ENCODE measurements at places on chromosomes 1 and 21. TPM values are rescaled to one million over a fixed set of nuclear protein-coding genes. Genes with fewer than 3 reads are reported as not detected.
A peak's percentile ranks its signal among the peaks of the same experiment; 100 is the strongest.

KRTAP19-1 gene
- polyA plus RNA-seq, result not detected

CELF3 gene
- polyA plus RNA-seq, result not detected

ZNF687 gene
- polyA plus RNA-seq, result 1.8 TPM

LCE2B gene
- not detected for polyA plus RNA-seq

TNFRSF14 gene
- 512 TPM for polyA plus RNA-seq

FCRL5 gene
- polyA plus RNA-seq, result not detected

LCE1D gene
- polyA plus RNA-seq, result not detected

SGIP1 gene
- polyA plus RNA-seq, result not detected

BATF3 gene
- polyA plus RNA-seq, result 34.7 TPM

GBP1 gene
- 23.7 TPM for polyA plus RNA-seq

- no peak for DNase-seq
Observed at GRCh38 chr1:203186091-203186445, 436 bp downstream of the CHI3L1 start.

- peak; percentile 74 for DNase-seq
Observed at GRCh38 chr1:147225193-147225730, at the start of gene FMO5. Gene FMO5 (minus strand): TSS chr1:147225339. CDS start chr1:147225029, 310 bp downstream.

GRCh38 chr1:245031041-245031440 is 123.7 kb upstream of the KIF26B start:
- no peak for DNase-seq

DNA sequence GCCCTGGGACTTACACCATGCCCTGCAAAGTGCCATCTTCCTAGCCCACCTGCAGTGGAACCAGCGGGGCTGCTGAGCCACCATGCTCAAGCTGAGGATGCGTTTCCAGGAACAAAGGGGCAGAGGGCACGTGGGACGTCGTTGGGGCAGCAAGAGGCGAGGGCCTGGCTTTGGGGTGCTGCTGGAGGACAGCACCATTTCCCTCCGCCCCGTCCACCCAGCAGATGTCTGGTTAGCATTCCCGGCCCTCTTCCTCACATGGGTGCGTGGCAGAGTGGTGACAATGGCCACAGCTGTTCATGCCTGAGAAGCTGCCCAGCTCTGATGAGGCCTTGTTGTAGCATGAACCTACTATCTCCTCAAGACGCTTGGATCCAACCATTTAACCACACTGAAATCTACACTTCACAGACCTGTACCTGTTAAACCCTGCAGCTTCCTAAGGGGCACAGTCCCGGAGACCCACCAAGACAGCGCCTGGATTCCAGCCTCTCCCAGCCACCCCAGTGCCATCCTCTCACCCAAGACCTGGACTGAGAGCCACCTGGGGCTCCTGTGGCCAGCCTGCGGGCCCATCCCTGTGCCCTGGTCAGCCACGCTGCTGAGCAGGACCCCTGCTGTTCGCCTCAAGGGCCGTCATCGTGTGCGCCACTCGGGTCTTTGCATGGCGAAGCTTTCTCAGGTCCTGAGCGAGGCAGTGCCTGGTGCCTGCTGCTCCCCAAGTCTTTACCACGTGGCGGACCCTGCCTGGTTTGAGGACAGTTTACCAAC is 33.2 kb downstream of the SLC45A1 start:
- DNase-seq, result no peak

GRCh38 chr21:39111931-39112550 is 71.2 kb downstream of the PSMG1 start:
- no peak for DNase-seq

DNA sequence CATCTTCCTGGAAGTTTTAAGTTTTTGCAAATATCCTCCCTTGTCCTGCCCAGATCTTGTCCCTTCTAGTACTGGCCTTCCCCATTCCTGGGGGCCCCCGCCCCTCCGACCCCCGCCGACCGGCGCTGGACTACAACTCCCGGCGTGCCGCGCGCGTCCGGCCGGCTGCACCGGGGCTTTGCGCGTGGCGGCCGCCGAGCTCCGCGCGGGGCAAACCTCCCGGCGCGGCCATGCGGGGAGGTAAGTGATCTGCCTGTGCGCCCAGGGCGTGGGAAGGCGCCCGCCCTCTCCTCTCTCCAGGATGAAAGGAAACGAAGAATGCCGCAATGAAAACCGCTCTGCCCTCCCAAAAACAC is 3.2 kb upstream of the SAMD13 start:
- peak; percentile 12 for DNase-seq

- DNase-seq, result no peak
Observed at GRCh38 chr1:8456308-8456912, 138.5 kb downstream of the SLC45A1 start.

DNA sequence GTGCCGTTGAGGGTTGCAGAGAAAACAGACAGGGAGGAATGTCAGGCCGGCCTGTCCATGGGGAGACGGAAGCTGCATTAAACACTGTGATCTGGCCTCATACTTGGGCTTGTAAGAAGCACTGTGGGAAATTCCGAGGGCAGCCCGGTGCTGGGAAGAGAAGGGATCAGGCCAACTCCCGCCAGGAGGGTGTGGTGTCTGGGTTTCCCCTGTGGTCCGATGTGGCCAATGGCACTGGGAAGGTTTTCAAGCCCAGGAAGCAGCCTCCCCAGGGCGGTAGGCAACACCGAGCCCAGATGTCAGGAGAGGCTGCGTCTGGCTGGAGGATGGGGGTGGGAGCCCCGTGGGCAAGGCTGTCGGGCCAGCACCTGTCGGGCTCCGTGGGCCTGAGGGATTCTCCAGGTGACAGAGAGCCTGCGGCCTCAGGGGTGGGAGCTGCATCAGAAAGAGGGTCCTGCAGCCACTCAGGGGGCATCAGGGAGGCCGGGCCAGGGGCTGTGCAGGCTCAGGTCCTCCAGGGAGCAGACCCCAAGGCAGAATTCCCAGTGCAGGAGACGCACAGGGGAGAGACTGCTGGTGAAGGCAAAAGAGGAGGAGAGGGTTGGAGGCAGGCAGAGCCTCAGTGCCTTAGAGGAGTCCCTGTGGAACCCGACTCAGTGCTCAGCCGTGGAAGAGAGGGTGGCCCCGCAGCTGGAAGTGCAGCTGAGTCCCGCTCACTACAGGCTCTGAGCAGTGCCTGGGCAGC is 8.4 kb downstream of the UBASH3A start:
- DNase-seq, result no peak

DNA sequence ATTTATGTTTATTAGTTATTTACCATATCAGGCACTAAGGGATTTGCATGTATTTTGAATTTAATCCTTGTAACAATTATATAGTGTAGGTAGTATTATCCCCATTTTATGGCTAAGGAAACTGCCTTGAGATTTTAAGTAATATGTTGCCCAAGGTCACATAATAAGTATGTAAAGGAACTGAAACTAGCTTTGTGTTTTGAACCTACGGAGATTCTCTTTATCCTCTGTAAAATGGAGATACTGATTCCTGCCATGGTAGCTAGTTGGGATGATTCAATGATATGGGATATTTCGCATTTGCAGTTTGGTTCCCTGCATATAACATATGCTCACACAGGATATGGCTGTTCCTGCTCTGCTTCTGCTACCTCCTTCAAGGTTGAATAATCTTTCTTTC is 144.3 kb downstream of the ST6GALNAC3 start:
- DNase-seq, result no peak

DNA sequence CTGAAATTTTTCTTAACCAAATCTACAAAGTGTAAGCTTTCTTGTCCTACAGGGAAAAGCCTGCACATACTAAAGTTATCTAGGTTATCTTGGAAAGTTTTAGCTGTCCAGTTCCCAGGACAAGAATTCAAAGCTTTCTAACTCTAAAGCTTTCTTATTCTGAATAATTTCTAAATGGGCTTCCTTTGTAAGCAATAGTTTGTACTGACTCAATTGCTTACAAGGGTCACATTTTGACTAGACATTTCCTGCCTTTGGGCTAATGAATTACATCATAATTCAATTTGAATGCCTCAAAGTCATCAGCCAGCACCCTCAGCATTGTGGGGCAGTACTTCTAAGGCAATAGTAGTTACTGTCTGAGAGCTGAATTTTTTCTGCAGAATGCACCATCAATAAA is 223.0 kb downstream of the LTN1 start:
- no peak for DNase-seq

- no peak for DNase-seq
Observed at GRCh38 chr21:44592446-44593311, at the start of gene KRTAP10-6. Gene KRTAP10-6 (minus strand): TSS chr21:44592505. CDS start chr21:44592484, 21 bp downstream.

- DNase-seq, result no peak
Observed at GRCh38 chr21:40706806-40707655, 139.9 kb downstream of the DSCAM start.

DNA sequence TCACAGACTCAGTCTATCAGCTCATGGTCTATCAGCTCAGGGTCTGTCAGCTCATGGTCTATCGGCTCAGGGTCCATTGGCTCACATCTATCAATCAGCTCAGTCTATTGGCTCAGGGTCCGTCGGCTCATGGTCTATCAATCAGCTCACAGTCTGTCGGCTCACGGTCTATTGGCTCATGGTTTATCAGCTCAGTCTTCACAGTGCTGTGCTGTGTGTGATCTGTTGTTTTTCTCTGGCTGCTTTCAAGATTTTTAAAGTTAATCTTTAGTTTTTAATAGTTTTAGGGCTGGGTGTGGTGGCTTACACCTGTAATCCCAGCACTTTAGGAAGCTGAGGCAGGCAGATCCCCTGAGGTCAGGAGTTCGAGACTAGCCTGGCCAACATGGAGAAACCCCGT is 14.4 kb downstream of the C1orf159 start:
- no peak for DNase-seq

GRCh38 chr1:154324669-154325582 is at the start of gene ATP8B2:
Gene ATP8B2 (plus strand): TSS chr1:154325525. CDS start chr1:154328142, 2,617 bp downstream.
- DNase-seq, result peak; percentile 66

DNA sequence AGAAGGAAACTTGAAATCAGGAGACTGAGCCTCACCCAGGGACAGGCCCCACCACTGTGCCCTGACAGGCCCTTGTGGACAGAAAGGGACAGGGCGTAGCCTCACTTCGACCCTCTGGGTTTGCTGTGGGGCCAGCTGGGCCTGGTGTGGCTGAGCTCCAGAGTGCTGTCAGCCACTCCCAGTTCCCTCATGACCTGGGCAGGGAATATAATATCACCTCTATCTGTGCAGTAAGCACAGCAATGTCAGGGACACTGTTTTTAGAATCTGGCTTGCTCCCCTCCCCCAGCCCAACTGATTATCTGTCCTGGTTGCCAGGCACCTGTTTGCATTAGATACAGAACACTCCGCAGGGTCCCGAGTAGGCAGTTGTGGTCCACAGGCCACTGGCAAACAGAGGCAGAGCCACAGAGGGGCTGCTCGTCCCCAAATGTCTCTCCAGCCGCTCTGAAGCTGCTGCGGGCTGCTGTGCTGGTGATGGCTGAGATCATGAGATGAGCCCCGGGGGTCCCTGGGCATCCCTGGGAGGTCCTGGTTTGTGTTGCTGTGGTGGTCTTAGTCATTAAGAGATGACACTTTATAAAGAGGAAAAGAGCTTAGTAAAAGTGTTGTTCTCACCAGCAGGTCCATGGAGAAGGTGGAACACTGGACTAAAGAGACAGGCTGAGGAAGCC is 51.6 kb downstream of the ETS2 start:
- DNase-seq, result no peak

DNA sequence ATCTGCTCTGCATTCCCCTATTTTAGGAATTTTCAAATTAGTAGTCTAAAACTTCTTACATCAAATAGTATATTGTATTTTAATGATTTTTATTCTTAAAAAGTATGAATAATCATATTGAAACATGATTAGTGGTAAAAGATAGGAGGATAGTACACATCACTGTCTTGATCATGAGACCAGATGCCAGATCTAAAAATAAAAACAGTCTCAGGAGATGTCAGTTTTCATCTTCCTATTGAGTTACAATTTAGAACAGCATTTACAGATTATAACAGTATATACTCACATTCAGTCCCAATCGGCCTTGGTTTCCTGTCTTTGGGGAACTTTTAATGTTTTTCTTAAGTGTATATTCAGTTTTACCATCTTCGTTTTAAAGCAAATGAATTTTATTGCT is 95.9 kb downstream of the USP25 start:
- DNase-seq, result no peak

GRCh38 chr1:194117582-194117981 is 931.2 kb upstream of the B3GALT2 start:
- no peak for DNase-seq

GRCh38 chr21:41667136-41667535 is 99.7 kb downstream of the RIPK4 start:
- DNase-seq, result no peak

DNA sequence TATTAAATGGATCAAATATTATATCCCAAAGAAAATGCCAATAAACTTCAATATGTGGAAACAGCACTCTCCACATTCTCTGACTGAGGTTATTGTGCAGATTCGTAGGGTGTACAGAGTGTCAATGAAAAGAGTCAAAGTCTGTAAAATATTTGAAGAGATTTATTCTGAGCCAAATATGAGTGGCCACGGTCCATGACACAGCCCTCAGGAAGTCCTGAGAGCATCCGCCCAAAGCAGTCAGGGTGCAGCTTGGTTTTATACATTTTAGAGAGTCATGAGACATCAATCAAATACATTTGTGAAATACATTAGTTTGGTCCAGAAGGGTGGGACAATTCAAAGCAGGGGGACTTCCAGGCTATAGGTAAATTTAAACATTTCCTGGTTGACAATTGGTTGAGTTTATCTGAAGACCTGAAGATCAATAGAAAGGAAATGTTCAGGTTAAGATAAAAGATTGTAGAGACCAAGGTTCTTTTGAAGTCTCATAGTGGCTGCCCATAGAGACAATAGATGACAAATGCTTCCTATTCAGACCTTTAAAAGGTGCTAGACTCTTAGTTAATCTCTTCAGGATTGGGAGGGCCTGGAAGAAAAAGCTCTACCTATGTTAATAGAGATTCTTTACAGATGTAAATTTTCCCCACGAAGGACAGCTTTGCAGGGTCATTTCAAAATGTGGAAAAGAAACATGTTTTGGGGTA is 569.5 kb downstream of the MATN1 start:
- DNase-seq, result no peak

DNA sequence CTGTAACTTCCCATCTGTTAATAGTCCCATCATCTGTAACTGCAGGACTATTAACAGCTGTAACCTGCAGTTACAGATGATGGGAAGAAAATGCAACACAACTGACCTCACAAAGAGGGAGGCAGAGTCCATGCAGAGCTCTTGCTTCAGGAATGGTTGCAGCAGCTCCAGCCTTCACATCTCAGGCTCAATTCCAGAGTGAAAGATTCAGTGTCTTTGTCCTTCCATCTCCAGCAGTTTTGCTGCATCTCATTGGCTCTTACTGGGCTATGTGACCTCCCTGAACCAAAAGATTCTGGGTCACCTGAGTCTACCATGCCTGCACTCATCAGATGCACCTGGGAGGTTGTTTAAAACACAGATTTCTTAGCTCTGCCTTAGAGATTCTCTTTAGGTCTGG is 686.7 kb downstream of the MATN1 start:
- DNase-seq, result no peak

- no peak for DNase-seq
Observed at GRCh38 chr1:37794372-37795339, 1.0 kb downstream of the MANEAL start.

All from CD14-positive monocyte (primary cell).